ENCODE measurements at places on chromosomes 13 and 19. TPM values are rescaled to one million over a fixed set of nuclear protein-coding genes. Genes with fewer than 3 reads are reported as not detected.

The FBN3 gene
- 61.6 TPM for polyA plus RNA-seq

The FFAR3 gene
- polyA plus RNA-seq, result not detected

The PLPPR3 gene
- 10.3 TPM for polyA plus RNA-seq

The RTBDN gene
- 0.29 TPM for polyA plus RNA-seq

The VSTM1 gene
- not detected for polyA plus RNA-seq

The NAPA gene
- 151 TPM for polyA plus RNA-seq

The CYP2A6 gene
- polyA plus RNA-seq, result 0.24 TPM

The GNA15 gene
- 1.2 TPM for polyA plus RNA-seq

The NUMBL gene
- 35.0 TPM for polyA plus RNA-seq

The TMEM145 gene
- 0.92 TPM for polyA plus RNA-seq

The CAB39L gene
- 23.2 TPM for polyA plus RNA-seq

The VAV1 gene
- 1.6 TPM for polyA plus RNA-seq

The LGI4 gene
- polyA plus RNA-seq, result 14.3 TPM

The ADAMTSL5 gene
- 1.0 TPM for polyA plus RNA-seq

The RAB3D gene
- polyA plus RNA-seq, result 18.4 TPM

The ZNF541 gene
- polyA plus RNA-seq, result 0.30 TPM

Data from left renal pelvis (tissue), 4 donors.